ENCODE measurements at places on chromosomes 13 and 19.

- no peak for DNase-seq
Observed at GRCh38 chr13:66218583-66218982, 1011.6 kb downstream of the PCDH9 start.

GRCh38 chr13:45162821-45163220, 38.0 kb downstream of the KCTD4 start:
- DNase-seq: no peak

DNA sequence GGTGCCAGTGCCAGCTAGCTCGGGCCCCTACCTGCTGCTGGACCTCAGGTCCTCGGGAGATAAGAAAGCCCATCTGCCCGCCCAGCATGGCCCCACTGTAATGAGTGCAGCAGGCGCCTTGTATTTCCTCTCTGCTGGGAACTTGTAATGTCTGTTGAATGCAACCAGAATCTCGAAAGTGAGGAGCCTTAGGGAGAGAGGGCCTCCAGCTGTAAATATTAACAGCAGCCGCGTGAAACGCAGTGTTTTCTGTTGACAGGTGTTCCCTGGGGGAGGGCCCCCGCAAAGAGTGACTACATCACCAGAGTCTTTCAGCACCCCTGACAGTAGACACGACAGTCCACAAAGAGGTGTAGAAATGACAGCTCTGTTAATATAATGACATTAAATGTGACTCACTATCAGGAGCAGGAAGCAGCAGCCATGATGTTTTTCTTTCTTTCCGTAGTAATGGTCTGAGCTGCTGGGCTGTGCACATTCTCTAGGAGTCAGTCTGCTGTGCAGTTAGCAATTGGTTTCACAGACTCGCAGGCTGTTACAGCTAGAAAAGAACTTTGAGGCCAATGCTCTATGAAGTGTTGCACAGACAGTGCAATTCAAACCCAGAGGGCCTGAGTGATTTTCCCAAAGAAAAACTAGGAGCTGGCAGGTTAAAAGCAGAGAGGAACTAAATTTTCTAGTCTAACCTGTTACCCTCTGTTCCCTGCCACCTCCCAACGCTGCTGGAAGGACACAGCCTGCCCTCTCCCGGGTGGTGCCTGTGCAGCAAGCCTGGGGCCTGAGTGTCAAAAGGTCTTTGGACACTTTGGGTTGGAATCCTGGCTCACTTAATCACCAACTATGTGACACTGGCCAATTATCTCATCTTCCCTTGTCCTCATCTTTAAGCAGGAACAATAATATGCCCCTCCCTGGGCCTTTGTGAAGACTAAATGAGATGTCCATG, 58.6 kb upstream of the WASF3 start:
- DNase-seq: no peak

DNA sequence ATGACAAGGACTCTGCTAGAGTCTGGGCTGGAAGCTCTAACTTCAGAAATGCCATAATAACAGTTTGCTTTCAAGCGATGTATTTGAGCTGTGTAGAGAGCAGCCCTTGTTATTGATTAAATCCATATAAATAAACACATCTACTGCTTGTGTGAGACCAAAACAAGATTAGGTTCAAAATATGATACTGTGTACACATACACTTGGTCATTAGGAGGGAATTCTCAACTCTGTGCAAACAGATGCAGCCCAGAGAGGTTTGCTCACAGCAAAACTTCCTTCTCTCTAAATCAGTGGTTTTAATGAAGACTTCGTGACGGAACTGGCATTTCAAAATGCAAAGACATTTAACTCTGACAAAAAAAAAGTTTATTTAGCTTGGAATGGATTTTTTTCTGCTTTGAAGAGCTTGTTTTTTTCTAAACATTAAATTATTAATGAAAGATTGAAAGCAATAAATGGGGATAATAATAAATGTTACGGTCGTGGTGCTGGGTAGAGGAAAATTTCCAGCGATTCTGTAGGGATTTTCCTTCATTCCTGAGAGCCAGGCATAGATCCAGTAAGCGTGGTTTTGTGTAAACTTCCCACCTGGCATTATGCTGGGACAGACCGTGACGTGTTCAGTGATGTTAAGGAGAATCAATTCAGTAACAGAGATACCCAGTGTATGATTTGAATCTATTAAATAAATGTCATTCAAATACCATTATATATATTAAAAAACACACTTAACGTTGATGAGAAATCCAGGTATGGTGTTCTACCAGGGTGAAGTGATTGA, 213.7 kb downstream of the TEX29 start:
- DNase-seq: no peak

- no peak for DNase-seq
Observed at GRCh38 chr19:49712397-49712859, 21.5 kb downstream of the CPT1C start.

DNA sequence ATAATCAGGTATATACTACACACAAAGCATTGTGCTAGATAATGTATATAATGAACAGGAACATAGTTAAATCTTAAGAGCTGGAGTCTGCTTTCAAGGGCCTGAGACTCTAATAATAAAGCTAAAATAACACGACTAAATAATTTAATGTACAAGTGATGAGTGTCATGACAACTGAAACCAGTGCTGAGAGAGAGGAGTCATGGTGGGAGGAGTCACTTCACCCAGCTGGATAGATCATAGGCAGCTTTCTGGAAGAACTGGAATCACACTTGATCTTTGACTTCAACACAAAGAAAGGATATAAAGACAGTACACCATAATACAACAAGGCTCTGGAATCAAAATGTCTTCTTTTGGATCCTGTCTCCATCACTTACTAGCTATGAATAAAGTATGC, 7.1 kb downstream of the RBM26 start:
- no peak for DNase-seq

DNA sequence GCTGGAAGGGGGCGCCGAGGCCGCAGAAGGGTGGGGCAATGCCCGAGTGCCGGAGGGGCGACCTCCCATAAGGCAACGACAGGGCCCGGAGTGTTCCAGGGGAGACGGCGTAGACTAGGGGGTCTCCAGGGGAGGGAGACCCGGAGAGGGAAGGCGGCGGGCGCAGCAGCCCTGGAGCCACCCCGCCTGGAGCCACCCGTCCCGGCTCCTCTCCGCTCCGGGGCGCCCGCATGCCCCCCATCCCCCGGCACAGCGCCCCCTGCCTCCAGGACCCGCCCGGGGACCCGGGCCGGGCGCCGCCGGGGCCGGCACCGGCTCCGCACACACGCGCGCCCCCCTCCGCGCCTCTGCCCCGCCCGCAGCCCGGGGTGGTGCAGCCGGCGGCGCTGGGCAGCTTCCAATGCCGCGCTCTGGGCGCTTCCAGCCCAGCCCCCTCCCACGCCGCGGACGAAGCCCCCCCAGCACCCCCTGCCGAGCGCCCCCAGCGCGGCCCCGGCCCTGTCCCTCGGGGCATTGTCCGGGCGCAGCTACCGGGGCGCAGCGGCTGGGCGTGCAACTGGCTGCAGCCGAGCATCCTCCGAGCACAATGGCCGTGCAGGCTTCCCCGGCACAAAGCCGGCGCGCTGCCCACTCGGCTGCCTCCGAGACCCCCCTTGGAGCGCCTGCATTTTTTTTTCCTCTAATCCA, 519 bp downstream of the PTPRS start:
- no peak for DNase-seq

GRCh38 chr19:55650126-55650557, 2.1 kb downstream of the CCDC106 start:
- no peak for DNase-seq

GRCh38 chr13:109810761-109811510, 24.6 kb upstream of the IRS2 start:
- DNase-seq: no peak

DNA sequence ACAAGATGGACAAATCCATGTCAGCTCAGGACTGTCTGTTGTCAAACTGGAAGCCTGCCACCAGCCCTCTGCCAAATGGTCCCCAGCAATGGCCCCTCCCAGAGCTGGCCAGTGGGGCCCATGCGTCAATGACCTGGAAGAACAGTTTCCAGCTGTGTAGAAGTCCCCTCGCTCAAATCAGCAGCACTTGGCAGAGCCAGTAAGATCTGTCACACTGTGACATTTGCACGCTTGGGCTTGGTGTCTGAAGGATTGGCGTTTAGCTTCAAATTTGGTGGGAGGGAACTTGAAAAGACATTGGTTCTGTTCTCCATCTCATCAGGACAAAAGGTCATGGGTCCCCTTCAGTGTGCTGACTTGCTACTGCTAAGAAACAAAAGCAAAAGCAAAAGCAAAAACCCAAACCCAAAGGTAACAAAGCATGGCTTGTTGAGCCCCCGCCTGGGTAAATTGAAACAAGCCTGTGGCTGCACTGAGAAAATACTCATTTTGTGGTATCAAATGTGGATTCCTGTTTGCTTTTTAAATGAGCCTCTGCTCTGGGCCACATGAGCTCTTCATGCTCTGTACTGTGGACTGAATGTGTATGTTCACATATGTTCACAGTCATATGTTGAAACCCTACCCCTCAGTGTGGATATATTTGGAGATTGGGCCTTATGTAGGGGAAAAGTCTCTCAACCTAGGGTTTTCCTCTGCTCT, 253.6 kb upstream of the MAB21L1 start:
- no peak for DNase-seq

DNA sequence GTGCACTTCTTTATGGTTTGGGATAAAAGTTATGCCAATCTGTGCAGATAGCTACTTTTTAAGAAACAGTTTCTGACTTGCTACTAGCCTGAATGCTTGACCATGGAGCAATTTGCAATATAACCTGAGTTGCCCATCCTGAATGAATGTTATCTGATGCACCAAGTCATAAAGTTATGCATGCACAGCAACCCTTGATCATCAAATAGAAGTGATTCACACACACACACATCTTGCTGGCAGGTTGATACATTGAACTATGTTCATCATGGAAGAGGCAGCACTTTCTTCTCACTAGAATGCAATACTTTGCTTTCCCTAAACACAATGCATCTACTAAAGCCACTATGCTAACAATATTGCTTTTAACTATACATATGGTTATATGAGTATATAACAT, 311.5 kb downstream of the RFC3 start:
- no peak for DNase-seq

- no peak for DNase-seq
Observed at GRCh38 chr19:42421101-42421500, 6.1 kb downstream of the LIPE start.

DNA sequence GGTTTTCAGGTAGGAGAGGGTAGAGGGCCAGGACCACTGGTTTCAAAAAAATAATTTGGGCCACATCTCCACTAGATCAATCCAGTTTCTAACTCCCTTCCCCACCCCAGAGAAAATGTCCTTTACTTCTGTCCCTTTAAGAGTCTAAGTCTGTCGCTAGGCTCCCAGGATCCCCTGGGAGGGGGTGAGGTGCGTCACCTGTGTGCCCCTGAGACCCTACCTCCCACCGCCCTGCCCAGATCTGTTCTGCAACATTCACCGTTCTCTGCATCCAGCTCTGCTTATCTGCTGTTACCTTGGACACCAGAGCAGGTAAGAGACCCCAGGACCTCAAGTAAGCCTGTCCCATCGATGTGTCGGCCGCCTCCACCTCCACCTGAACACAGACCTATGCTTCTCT, at the start of gene GFY:
Gene GFY, plus strand, starts transcription at position 211 of the 400 bp plus-strand sequence. CDS start 1,043 bp downstream, outside the sequence.
- no peak for DNase-seq

- no peak for DNase-seq
Observed at GRCh38 chr19:29216021-29216420, 3.1 kb upstream of the UQCRFS1 start.

DNA sequence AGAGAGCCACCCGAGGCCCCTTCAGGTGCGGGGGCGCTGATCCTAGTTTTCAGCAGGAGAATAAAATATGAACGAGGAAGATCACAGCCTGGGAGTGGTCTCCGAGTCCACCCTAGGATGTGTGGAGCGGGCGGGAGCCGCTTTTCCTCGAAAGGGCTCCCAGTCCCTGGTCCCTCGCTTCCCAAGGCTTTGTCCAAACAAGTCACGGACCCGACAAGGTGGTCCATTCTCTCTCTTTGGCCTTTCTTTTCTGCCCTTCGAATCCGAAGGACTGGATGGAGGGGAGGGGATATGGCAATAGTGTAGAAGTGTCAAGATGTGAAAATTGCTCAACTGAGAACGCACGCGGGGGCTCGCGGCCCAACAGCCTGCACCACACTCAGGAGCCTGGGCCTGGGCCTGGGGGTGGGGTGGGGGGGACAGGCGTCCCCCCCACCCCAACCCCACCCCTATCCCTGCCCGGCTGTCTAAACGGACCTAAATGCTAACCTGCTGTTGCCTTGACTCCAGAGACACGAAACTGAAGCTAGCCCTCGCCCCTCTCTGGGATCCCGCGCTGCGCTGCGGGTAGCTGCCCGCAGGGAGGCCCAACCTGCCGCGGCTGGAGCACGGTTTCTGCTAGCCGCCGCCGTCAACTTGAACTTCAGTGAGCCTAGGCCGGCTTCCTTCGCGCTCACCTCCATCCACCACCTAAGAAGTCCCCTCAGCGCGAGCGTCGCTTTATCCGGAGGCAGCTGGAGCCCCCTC, 7.1 kb downstream of the ZIC2 start:
- DNase-seq: no peak

GRCh38 chr19:31955884-31956283, 389.5 kb upstream of the ZNF507 start:
- DNase-seq: no peak

DNA sequence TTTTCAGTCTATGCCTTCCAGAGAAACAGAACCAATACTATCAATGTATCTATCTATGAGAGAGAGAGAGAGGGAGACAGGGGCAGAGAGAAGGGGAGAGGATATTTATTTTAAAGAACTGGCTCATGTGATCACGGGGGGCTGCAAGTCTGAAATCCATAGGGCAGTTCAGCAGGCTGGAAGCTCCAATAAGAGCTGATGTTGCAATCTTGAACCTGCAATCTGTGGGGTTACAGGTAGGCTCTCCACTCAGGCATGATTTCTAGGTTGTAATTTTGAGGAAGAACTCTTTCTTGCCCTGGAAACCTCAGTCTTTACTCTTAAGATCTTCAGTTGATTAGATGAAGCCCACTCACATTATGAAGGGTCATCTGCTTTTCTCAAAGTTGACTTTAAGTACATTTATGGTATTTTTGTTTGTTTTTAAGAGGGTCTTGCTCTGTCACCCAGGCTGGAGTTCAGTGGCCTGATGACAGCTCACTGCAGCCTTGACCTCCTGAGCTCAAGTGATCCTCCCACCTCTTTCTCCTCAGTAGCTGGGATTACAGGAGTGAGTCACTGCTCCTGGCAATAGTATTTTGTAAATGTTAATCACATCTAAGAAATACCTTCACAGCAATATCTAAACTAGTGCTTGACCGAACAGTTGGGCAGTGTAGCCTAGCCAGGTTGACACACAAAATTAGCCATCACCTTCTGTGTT, 376.4 kb downstream of the FGF9 start:
- no peak for DNase-seq

DNA sequence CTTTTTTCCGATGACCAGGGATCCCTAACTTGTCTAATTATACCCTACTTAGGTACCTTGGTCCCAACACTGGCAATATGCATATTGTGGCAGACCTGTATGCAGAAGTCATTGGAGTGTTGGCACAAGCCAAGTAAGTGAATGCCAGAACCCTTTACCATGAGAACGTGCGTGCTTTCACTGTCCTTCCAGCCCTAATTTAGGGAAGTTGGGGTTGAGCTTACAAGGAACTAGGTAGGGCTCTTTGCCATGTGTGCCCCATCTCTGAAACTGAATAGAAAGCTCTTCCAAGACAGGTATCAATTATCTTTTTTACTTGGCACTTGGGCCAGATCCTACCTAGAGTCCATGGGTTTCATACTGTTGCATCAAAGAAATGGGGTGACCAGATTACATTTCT, 93.2 kb downstream of the FRY start:
- DNase-seq: no peak

- no peak for DNase-seq
Observed at GRCh38 chr19:45123440-45123850, 30.5 kb downstream of the PPP1R37 start.

GRCh38 chr13:78632996-78633395, 26.0 kb downstream of the OBI1 start:
- no peak for DNase-seq

- DNase-seq: no peak
Observed at GRCh38 chr19:615619-616018, 17.7 kb downstream of the POLRMT start.

Data from GM19239 (cell line).